ENCODE measurements at places on chromosomes 7 and 10.

DNA sequence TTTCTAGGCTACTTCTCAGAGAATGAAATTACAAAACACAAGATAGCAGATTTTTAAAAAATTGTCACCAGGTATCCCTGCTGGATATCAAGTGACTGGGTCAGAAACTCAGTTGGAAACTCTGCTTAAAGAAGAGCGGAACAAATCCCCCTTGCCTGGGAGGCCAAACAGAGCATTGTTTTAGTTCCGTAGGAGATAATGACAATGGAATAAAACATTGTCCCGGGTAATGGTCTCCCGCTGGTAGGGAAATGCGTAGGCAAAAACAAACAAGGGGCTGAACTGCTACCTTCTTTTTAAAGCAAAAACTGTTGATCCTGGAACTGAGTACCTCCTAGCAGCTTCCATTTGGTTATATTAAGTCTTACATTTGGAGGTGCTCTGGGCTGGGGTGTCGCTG is 21.3 kb upstream of the VAX1 start:
- DNase-seq: no peak

DNA sequence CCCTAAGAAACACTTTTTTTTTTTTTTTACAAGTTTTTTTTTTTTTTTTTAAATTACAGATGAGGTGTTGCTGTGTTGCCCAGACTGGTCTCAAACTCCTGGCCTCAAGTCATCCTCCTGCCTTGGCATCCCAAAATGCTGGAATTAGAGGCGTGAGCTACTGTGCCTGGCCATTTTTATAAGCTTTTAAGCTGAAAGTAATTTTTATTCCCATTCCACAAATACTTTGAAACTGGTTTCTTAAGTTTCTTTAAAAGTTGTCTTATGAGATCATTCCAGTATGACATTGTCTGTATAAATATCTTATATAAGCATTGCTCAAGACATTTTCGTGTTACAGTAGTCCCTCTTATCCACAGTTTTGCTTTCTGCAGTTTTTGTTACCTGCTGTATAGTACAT is 61.4 kb upstream of the CYP26C1 start:
- no peak for DNase-seq

GRCh38 chr10:70121281-70121949 is 11.2 kb downstream of the AIFM2 start:
- no peak for DNase-seq

- no peak for DNase-seq
Observed at GRCh38 chr10:85784792-85785191, 581.8 kb downstream of the GRID1 start.

DNA sequence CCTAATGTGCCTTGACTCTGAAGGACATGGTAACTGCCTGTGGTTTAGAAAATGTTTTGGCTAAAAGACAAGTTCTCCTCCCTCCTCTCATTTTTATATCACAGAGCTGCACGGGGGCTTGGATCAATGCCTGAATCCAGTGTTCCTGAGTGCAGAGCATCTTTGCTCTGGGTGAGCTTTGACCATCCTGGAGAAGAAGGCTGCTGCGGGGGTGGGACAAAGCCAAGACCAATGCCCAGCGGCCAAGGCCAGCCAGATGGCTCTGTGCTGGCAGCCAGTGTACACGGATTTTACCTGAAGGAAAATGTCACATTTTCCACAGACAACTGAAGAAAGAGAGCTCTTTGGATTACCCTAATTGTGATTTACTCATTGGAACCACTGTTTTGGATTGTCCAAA is 102.0 kb upstream of the TARP start:
- DNase-seq: no peak

DNA sequence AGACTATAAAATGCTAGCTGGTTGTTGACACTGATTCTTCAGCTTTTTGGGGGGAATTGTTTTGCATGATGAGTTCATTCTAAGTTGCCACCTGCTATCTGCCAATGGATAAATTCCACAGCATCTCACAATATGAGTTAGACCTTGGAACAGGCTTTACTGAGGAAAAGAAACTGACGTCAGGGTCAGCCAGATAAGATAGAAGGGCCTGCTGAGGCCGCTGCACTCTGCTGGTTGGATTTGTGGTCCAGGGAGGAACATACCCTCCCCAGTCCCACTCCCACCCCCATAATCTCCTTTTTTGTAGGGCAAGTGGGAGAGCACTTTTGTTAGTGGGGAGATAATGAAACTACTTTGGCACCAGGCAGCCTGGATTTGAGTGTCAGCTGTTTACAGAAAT is 110.6 kb upstream of the PRR15 start:
- no peak for DNase-seq

- DNase-seq: no peak
Observed at GRCh38 chr10:82071231-82071630, 196.2 kb downstream of the NRG3 start.

GRCh38 chr10:13414855-13415254 is 66.8 kb upstream of the SEPHS1 start:
- no peak for DNase-seq

GRCh38 chr10:69562731-69563254 is 10.4 kb downstream of the NEUROG3 start:
- no peak for DNase-seq

DNA sequence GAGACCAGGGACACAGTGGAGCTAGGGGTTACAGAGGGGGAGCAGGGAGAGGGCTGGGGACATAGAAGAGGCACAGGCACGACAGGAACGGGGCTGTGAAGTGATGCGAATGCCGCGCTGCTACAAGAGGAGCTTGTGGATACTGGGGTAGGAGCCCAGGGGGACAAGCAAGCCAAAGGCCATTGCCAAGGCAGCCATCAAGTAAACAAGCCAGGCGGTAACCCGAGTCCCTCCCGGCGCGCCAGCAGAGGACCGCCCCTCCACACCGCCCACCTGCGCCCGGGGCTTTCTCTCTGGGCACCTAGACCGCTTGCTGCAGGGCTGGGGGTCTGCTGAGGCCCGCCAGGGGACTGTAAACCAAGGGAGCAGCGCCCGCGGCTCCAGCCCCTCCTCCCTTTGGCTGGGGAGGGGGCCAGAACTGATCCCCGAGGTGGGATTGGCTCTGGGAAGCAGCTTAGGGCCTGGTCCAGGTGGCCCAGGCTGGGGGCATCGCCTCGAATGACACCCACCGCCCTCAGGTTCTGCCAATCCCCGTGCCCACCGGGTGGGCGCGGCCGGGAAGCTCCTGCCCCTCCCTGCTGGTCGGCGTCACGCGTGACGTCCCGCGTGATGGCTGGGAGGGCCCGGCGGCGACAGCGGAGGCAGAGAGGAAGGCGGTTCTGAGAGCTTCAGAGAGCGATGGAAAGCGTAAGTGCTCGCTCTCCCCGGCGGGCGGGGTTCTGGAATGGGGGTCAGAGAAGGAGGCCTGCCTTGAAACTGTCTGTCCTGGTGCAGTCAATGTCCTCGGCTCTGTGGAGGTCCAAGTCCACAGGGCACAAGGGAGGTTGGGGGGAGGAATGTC is 982 bp downstream of the SFXN3 start:
- DNase-seq: peak; percentile 74

Data from stimulated activated CD4-positive, alpha-beta T cell treated with anti-CD3 and anti-CD28 coated beads, Interleukin-4, amount 100 ng/mL, for 1 hour (primary cell).